AG04449 (cell line): ENCODE measurements at places on chromosomes 1 and 21.

DNA sequence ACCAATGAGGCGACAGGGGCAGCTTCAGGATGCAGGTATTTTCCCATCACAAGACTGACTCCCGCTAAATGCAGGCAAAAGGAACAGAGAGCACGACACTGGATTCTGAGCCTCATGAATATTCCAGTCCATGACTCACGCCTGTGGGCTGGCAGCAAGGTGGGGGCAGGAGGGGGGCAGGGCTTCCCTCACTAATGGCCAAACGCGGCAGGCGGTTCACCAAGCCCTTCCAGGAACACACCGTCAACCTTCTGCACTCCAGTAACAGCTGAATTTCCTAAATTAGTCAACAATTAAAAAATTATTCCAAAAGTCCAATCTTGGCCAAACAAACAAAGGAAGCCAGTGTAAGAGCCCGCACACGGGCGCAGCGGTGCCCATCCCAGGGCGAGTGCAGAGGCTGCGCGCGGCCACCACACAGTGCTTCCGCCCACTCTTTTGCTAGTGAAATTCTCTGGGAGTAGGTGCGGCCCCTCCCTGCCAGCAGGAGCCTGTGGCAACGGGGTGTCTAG is 12.5 kb upstream of the GPR153 start:
- DNase-seq: peak; percentile 9

DNA sequence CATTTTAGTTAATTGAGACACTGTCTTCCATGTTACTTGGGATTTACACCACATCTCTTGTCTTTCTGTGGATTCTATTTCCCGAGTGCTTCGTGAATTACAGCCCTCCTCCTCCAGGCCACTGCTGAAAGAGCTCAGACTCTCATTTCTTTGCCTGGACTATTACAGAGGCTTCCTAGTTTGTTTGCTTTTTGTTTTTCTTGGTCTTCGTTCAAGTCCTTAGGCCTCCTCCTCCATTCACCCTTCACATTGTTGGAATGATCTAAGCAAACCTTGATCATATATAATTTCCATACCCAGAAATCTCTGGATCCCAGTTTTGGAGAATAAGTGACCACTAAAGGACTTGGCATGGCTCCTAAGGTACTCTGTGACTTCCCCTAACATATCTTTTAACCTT is 94.1 kb downstream of the CNIH3 start:
- no peak for DNase-seq

GRCh38 chr21:17526776-17527175 is 13.9 kb downstream of the CXADR start:
- DNase-seq: no peak

- no peak for DNase-seq
Measured at GRCh38 chr1:101044749-101045148, 19.2 kb upstream of the DPH5 start.

- no peak for DNase-seq
Measured at GRCh38 chr1:82464362-82465001, 663.7 kb downstream of the ADGRL2 start.

DNA sequence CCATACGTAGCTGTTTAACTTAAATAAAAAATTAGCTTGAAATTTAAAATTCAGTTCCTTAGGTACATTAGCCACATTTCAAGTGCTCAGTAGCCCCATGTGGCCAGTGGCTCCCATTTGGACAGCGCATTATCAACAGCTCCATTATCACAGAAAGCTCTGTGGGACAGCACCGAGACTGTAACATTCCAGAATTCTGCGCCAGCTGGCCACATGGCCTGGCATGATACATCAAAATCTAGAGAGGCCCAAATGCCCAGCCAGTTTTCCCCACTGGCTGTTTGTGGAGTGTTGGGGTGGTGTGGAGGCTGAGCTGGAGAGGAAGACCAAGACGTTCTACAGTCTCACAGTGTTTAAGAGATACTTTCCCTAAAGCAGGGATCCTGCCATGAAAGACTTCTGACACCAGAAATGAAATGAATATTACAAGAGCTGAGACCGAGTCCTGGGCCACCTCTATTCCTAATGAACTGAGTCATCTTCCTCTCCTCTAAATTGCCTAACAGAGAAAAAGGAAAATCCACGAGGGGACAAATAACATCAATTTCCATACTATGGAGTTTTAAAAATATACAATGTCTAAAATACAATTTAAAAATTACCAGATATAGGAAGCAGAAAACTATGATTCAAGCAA is 27.3 kb upstream of the ACTA1 start:
- no peak for DNase-seq

GRCh38 chr1:36609241-36610027 is 126.7 kb upstream of the CSF3R start:
- no peak for DNase-seq

GRCh38 chr21:41888749-41889376 is 9.7 kb upstream of the PRDM15 start:
- DNase-seq: no peak

DNA sequence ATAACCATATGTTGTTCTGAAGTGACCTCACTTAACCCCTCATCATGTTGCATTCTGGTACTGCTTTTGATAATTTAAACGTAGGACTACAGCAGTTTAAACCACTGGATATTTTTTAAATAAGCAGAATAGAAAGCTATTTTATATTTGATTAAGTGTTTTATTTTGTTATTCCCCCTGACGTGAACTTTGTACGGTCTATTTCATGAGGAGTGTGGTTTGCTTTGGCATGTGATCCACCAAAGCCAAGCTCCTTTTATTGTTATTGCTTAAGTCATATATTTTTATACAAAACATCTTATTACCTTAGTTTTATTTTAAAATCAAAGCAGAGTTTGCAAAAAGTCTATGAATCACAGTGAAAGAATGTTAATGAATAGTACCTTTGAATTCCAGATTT is 101.4 kb upstream of the L1TD1 start:
- no peak for DNase-seq

DNA sequence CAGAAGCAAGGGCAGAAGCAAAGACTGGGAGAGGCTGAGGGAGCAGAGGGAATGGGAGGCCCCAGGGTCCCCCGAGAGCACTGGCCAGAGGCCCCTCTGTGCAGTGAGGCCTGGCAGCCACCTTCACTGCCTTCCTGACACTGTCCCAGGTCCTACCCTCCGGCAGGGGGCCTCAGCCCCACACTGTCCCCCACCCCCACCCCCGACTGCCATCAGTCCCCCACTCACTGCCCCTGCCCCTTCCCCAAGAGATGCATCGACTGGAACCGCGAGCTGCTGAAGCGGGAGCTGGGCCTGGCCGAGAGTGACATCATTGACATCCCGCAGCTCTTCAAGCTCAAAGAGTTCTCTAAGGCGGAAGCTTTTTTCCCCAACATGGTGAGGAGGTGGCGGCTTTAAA is 13.0 kb upstream of the PADI6 start:
- no peak for DNase-seq

- no peak for DNase-seq
Measured at GRCh38 chr1:236457775-236458174, 63.7 kb downstream of the EDARADD start.

DNA sequence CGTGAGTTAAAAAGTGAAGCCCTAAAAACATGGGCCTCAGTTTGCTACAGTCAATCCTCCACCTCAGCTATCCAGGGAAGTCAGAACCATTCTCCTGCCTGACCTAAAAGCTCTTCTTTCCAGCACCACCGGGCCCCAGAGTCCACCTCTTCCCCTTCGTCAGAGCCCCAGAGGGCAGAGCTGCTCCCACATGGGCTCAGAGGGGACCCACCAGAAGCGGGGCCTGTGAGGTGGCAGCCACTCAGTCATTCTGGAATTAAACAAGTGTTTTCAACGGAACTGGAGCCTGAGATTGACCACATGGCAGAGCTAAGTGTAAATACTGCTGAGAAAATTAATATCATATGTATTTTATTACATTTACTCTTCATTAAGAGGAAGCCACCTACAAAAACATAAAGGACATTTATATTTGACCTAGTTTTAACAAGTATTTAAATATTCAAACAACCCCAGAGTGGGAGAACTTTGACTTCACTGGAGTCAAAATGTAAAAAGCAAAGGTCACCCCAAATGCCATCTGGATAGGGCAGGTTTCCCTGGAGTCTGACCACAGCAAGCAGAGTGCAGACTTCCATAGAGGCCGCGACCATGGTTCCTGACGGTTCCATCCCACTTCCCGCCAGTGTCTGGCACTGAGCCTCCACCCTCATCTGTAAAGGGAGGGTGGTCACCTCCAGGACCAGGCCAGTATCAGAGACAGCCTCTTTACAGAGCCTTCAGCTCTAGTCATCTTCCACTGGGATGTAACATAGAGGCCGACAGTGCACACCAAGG is 1.8 kb downstream of the SUMO3 start:
- DNase-seq: no peak

- DNase-seq: no peak
Measured at GRCh38 chr1:224489534-224490365, 55.2 kb upstream of the WDR26 start.

DNA sequence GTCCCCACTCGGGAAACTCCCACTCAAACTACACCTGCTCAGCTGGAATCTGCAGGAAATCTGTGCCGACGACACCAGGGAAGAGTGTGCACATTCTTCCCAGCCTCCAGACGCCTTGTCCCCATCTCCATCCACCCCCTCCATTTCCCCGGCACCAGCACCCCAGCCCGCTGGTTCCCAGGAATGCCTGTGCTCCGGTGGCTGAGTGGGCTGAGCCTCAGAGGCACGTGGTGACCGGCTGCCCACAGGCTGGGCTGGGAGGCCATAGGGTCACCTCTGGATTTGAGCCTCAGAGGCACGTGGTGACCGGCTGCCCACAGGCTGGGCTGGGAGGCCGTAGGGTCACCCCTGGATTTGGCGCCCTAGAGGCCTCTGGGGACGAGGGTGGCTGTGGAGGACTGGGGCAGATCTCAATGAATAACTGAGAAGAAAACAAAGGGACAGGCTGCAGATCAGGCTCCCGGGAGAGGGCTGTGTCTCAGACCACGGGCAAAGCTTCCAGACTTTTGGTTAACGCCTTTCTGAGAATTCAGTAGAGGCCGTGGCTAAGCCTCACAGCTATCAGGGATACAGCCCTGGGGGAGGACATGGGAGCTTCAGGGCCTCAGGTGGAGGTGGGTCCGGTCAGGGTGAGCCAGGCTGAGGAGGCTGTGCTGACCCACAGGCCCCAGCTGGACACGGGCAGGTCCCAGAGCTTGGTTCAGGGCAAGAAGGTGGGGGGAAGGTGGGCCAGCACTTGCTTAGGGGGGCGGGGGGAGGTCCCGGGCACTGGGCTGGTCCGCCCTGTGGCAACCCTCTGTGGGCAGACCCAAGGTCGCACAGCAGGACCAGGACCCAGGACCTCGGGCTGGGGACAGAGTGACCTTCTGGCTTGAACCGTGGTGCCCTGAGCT is 17.3 kb upstream of the TTLL10 start:
- DNase-seq: no peak

DNA sequence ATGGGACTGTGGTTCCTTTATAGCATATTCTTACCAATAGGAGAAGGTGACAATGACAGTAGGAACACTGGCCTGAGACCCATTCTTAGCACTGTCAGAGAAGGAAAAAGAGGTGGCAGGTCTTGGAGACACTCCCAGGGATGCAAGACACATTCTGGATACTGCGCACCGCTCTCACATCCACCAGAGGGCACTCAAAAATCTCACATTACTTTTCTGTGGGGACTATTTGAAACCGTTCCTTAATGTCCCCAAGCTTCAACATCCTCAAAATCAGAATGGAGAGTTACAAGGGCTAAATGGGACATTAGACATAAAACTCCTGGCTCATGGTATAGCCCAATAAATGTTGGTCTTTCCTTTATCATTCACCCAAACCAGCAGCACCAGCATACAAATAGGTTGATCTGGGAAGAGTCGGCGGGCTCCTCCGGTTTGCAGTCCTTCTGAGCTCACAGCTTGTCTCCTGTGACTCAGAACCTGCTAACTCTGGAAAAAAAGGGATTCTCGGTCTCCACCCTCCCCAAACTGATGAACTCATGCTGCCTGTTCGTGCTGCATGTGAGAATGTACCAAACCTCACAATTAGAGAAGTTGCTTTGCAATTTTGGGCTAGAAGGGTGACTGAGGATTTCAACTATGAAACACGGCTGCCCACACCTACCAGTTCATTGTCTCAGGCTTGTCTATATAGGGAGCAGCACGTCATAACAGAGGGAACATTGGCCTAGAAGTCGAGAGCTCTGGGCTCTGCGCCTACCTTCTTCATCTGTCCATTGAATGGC is 40.2 kb downstream of the IL12RB2 start:
- no peak for DNase-seq

DNA sequence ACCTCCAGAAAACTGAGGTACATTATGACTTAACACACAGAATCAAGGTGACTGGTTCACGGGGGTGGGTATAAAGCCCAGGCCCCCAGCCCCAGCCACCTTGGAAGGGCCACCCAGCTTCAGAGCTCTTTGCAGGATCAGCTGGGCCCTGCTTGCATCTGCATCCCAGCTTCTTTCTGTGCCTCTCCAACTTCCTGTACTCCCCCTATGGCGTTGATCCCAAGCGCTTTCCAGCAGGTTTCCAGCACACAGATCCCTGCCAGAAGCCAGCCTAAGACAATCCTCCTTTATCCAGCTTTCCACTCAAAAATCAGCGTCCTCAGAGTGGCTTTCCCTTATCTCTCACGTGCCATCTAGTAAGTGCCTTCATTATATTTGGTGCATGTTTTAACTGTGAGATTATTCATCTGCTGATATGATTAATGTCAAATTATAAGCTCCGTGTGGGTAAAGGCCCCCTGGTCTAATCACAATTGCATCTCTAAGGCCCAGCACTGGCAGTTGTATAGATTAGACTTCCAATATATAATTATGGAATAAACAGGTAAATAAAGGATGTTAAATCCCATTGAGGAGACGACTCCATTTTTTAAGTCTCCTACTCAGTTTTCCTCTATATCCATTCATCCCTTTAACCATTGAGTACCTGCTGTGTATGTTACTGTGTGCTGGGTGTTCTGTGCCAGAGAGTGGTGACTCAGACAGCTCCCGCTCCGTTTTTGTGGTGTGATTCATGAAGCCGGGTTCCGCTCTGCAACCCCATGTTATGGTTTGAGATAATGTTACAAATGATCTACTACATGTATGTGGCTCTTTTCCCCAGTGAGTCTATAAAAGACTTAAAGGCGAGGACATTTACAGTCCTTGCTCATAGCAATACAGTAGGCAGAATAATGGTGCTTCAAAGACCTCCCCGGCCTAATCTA is 387.6 kb downstream of the PCP4 start:
- DNase-seq: peak; percentile 24

GRCh38 chr1:101444381-101444780 is 207.6 kb downstream of the S1PR1 start:
- DNase-seq: no peak

DNA sequence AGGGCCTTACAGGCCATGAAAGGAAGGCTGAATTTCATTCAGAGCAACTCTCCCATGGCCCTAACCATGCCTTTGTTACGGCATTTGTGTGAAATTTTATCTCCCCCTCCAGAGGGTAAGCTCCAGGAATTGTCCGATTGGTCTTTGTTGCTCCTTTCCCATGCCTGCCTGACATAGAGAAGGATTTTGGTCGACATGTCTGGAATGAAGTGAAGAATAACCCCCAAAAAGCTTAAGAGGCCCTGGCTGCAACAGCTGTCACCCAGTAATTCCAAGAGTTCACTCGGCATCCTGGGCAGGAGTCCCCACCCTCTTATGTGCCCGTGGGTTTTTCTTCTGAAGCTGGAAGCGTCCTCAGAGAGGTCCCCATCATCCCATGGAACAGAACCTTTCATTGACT is 20.6 kb downstream of the CDA start:
- no peak for DNase-seq
